B cell (primary cell): ENCODE measurements at places on chromosomes 12 and 14. TPM values are rescaled to one million over a fixed set of nuclear protein-coding genes. Genes with fewer than 3 reads are reported as not detected.

Gene DDN
- 0.75 and 0.92 TPM in 2 replicates for polyA plus RNA-seq

DNA sequence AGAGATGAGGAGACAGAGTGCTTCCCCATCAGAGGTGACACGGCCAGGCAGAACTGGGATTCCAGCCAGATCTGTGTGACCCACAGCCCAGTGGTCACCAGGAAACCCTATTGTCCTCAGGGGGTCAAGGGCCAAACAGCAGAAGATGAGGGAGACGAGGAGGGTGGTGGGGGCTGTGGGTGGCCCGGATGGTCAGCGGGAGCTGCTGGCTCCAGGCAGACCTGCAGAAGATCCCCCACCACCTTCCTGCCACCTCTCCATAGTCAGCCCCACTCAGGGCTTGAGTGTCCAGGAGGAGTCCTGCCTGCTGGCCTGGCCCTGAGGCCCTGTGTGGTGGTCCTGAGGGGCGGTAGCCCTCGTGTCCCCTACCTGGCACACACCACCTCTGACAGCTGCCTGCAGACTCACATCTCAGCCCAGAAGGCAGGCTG is 136.8 kb downstream of the CALM1 start:
- H3K36me3 ChIP-seq = no peaks in the 10 kb centered on the region
- H3K27ac ChIP-seq = no peak overlapping the region
- H3K27me3 ChIP-seq = no peaks in the 10 kb centered on the region
- no peak for DNase-seq
- no peak overlapping the region for H3K4me3 ChIP-seq

Gene PROX2
- polyA plus RNA-seq = 0.03 and 0.04 TPM in 2 replicates

Gene CLEC1B
- not detected in 2 replicates for polyA plus RNA-seq

DNA sequence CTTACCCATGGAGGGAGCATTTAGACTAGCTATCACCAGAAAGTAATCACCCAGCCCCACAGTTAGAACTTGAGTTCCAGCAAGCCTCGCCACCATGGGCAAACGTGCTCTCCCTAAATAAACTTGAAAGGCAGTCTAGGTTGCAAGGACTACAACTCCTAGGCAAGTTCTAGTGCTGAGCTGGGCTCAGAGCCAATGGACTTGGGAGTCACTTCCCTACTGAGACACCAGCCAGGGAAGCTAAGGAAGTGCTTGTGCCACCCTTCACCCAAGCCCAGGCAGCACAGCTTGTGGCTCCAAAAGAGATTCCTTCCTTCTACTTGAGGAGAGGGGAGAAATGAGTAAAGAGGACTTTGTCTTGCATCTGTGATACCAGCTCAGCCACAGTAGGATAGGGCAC is 57.9 kb downstream of the SLCO1A2 start:
- no peaks in the 10 kb centered on the region for H3K36me3 ChIP-seq
- no peaks in the 10 kb centered on the region for H3K4me1 ChIP-seq
- no peak overlapping the region for H3K27ac ChIP-seq
- no peak overlapping the region for H3K4me3 ChIP-seq
- no peaks in the 10 kb centered on the region for H3K27me3 ChIP-seq
